ENCODE measurements at places on chromosomes 13 and 19.

- no peak for DNase-seq
Measured at GRCh38 chr19:14615623-14616022, 32.7 kb downstream of the CLEC17A start.

DNA sequence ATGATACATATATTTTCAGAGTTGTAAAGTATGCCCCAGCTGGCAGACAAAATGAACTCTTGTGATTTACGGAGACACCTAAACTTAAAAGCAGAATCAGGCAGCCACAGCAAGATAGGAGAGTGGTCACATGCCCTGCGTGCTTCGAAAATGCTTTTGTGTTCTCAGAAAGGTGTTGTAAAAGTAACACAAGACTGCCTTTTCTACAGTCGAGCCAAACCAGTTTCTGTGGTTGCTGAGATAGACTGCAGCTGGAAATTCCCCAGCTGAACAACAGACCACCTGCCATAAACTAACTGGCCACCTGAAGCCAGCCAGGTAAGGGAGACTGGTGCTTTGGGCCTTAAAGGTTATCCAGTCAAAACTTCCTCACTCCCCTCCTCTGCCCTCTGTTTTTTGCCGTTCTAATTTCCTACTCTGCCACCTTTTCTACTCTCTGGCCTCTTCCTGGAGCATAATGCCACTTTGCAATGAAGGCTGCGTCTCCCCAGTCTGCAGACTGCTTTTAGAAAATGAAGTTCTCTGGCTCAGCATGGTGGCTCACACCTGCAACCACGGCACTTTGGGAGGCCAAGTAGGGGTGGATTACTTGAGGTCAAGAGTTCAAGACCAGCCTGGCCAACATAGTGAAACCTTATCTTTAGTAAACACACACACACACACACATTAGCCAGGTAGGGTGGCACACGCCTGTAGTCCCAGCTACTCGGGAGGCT is 381.2 kb upstream of the SLITRK1 start:
- DNase-seq, result no peak

DNA sequence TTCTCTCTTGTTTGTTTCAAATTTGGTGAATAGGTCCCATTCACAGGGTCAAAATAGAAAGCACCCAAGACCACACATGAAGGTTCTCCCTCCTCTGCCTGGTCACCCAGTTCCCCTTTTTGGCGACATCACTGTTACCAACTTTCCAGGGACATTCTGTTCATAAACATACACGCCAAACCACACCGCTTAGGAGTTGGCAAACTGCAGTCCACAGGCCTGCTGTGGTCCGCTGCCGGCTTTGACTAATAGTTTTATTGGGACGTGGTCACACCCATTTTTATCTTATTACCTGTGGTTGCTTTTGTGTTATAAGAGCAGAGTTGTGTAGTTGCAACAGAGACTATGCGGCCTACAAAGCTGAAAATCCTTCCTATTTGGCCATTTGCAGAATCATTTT is 24.2 kb downstream of the UHRF1 start:
- peak; percentile 24 for DNase-seq

- no peak for DNase-seq
Measured at GRCh38 chr13:103236213-103236612, 170.0 kb upstream of the SLC10A2 start.

- peak; percentile 12 for DNase-seq
Measured at GRCh38 chr13:49560270-49561061, 24.9 kb downstream of the RCBTB1 start.

DNA sequence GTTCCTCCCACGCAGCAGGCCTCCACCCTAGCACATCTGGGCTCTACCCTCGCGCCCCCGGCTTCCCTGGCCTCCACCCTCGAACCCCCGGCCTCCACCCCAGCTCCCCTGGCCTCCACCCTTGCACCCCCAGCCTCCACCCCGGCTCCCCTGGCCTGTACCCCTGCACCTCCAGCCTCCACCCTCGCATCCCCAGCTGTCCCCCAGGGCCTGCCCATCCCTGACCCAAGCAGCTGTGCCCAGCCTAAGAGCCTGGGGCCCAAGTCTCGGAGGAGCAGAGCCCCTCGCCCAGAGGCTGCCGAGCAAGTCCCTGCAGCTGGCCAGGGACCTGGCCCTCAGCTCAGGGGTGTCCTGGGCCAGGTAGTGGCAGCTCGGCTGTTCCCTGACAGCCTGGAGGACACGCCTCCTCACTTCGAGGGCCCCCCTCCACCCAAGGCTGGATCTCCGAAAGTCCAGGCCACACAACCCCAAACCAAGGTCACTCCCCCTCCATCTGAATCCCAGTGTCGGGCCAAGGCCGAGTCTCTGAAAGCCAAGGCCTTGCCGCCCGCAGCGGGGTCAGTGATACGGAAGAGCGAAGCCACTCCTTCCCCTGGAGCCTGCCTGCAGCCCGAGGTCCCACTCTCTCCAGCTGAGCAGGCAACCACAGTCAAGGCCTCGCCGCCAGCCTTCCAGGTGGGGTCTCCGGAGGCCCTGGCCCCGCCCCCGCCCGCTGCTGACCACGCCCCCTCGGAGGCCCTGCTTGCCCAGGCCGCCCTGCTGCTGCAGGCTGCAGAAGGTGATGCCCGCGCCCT is 7.9 kb upstream of the ARHGAP33 start:
- no peak for DNase-seq

DNA sequence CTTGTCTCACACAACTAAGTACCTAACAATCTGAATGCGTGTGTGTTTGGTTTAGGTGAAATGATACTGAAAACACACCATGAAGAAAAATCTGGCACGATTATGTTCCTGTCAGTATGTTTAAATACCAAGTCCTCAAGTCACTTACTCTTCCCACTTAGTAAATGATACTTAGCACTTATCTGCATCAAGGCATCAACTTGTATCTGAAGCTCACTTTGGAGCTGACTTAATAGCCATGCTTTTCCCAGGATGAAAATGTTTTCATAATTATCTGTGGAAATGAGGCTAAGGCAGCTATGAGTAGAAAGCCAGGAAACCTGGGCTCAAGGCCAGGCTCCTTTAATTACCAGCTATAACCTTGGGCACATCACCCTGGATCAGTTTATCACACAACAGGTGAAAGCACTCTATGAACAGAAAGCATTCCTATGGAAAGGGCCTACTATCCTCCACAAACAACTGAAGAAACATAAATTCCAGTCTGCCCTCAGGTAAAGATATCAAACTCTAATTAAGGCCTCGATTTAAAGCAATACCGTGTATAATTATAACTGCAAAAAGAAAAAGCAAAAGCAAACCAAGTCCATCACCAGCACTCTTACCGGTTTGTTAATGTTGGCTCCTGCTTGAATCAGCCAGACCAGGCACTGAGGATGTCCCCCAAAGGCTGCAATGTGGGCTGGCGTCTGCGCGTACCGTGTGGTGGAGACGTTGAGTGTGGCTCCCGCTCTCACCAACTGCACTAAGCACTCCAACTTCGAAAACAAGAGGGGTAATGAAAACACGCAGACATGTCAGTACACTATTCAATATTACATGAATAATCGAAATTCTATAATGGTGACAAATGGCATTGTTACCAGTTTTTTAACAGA is 4.6 kb downstream of the ANKRD10 start:
- DNase-seq, result no peak

- DNase-seq, result no peak
Measured at GRCh38 chr13:102651892-102652291, 43.0 kb downstream of the METTL21C start.

- DNase-seq, result no peak
Measured at GRCh38 chr19:39224910-39225309, 19.9 kb downstream of the IFNL3 start.

DNA sequence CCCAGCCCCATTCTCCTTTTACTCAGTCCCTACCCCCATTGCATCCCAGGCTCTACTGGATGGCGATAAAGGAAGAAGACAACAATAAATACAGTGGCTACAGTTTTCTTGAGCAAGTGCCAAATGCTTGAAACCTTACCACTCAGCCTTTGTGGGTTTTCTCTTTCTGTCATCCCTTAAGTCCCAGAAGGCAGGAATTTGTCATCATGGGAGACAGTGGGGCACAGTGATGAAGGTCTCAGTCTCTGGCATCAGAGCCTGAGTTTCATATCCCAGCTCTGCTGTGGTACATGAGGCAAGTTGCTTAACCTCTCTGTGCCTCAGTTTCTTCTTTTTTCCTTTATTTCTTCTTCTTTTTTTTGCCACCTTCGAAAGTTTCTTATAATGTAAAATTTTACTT is 5.1 kb upstream of the COMP start:
- DNase-seq, result no peak

GRCh38 chr19:17346109-17346671 is 8.8 kb downstream of the GTPBP3 start:
- DNase-seq, result peak; percentile 79

DNA sequence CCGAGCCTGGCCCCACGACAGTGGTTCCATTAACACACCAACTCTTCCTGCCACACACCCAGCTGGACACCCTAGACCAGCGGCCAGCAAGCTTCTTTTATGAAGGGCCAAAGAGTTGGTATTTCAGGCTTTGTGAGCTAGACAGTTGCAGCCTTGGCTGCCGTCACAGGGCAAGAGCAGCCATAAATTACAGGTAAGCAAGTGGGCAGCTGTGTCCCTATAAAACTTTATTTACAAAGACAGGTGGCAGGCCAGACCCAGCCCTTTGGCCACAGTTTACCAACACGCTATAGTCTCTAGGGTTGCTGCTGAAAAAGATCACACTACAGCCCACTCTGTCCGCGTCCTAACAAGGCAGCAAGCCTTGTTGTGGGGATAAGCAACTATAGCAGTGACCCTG is 13.3 kb downstream of the ELL start:
- DNase-seq, result no peak

DNA sequence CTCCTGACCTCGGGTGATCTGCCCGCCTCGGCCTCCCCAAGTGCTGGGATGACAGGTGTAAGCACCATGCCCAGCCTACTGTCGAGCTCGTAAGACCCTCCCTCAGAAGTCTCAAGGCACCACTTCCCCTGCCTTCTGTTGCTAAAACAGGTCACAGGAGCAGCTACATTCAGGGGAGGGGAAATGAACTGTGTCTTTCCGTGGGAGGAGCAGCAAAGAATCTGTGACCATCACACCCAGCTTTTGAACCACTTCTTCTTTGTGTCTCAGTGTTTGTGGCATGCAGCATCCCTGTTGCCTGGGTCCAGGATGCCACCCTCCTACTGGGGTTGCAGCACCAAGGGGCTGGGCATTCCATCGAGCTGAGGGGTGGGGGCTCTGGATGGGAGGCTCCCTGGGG is 7.7 kb upstream of the CSNK1G2 start:
- DNase-seq, result no peak

GRCh38 chr19:36527873-36528193 is 238 bp downstream of the ZNF260 start:
- DNase-seq, result no peak

DNA sequence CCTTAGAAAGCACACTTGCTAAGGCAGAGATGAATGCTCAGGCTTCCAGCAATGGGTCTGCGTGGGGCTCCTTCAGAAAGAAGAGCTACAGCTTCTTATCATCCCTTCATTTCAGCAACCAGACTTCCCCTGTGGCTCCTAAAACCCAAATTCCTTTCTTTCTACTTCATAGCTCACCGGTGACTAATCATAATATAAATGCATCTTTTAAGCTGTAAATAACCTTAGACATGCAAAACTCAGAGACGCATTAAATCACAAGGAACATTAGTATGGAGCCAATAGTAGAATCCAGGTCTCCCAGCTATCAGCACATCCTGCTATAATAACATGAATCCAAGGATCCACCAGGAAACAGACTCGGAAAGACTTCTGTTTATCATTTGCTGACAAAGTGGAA is 375.6 kb downstream of the COG6 start:
- no peak for DNase-seq

DNA sequence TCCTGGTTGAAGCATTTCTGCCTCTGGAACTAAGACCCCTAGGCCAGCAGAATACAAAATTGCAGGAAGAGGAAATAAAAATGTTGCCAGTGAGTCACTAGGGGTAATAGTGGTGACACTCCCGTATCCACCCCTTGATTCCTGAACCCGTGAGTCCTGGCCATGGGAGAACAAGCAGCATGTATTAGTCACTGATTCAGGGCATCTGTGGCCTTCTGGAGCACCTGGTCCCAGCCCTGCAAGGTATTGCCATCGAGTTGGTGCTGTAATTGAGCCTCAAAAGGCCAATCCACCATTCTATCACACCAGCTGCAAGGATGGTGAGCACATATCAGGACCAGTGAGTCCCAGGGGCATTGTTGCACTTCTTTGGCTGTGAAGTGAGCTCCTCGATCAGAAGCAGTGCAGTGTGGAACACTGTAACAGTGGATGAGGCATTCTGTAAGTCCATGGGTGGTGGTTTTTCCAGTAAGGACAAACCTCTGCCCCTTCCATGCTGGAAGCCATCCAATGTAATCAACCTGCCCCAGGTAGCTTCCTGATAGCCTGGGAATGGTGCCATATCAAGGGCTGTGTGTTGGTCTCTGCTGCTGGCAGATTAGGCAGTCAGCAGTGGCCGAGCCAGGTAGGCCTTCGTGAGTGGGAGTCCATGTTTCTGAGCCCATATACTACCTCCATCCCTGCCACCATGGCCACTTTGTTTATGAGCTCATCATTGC is 39.6 kb downstream of the C1QTNF9 start:
- DNase-seq, result no peak

GRCh38 chr19:33639035-33639681 is 17.4 kb downstream of the CHST8 start:
- no peak for DNase-seq

DNA sequence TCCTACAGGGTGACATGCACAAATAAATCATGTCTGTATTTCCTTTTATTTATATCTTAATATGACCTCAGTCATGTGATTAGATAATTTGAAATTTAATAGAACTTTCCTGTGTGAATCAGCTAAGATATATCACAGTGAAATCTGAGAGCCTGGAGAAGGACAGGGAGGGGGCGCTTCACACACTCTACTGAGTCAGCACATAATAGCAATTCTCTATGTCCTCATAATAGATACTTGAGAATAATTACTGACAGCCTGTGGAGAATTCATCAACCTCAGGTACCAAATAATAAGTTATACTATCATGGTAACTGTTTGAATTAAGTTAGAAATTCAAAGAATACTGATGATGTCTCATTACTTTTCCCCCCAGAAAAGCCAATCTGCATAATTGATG is 98.0 kb upstream of the SLC10A2 start:
- DNase-seq, result no peak

DNA sequence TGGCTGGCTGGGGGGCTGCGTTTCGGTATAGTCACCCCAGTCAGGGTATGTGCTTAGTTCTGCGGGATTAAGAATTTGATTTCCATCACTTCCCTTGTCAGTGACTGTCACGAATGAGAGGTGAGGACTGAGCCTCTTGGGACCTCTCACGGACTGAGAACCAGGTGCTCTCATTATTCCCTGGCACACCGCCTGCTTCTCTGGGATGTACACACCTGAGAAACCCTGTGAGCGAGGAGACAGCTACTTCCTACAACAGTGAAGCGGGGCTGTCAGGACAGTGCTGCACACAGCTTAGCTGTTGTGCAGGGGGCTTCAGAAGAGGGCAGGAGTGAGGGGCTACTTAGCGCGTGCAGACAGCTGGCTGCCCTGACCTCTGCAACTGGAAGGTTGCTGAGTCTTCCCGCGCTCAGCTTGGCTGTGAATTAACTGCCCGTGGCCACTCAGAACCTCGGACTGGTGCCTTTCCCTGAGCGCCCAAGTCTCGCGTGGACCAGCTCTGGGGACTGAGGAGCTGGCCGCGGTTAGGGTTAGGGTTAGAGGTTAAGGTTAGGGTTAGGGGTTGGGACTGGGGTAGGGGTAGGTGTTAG is 65.3 kb upstream of the MCF2L start:
- DNase-seq, result no peak

- peak; percentile 70 for DNase-seq
Measured at GRCh38 chr13:85806553-85807175, 7.4 kb upstream of the SLITRK6 start.

- no peak for DNase-seq
Measured at GRCh38 chr19:10625003-10625761, at the start of gene SLC44A2. SLC44A2 (plus strand) TSS chr19:10625553; CDS start chr19:10625634, 81 bp downstream.

Data from suppressor macrophage treated with lipopolysaccharide for 1 hour (primary cell).